ENCODE measurements at places on chromosomes 13 and 19.

DNA sequence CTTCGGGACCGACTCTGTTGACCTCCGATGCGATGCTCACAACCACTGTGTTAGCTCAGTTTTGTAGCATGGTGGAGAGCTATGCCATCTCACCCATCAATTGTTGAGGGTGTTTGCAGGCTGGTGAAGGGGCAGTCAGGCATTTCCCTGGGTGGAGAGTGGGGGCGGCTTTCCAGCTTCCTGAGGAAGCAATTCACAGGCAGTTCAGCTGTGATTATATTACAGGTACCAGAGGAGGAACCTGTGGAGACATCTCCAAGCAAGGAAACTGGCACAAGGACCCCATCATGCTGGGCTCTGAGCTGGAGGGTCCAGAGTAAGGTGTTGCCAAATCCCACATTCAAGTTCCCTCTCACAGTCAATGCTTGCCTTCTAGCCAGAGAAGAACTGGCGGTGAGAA is 166.0 kb upstream of the ZNF536 start:
- DNase-seq = no peak

DNA sequence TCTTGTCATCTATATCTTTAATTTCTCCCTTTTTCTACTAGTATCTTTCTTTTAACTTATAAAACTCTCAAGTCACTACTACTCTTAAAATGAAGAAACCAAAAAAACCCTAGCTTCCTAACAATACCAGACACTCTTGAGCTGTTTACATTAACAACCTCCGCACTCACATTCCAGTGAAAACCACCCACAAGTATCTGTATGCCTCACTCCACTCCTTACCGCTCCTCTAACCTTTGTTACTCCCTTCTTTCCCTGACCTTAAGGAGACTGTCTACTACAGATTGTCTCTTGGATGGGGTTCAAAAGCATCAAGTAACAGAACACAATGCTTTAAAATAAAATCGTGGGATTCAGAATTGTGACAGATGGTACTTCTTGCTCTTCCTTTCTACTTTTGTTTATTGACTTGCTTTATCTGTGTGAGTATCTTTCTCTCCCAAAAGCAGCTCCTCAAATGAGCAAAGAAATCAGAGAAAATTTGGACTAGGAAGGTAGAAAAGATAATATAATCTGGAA is 110.0 kb upstream of the FBXL3 start:
- DNase-seq = no peak

GRCh38 chr19:47464675-47465419 is 6.8 kb downstream of the SLC8A2 start:
- DNase-seq = no peak

- DNase-seq = no peak
Measured at GRCh38 chr13:59893266-59893665, 270.5 kb downstream of the DIAPH3 start.

DNA sequence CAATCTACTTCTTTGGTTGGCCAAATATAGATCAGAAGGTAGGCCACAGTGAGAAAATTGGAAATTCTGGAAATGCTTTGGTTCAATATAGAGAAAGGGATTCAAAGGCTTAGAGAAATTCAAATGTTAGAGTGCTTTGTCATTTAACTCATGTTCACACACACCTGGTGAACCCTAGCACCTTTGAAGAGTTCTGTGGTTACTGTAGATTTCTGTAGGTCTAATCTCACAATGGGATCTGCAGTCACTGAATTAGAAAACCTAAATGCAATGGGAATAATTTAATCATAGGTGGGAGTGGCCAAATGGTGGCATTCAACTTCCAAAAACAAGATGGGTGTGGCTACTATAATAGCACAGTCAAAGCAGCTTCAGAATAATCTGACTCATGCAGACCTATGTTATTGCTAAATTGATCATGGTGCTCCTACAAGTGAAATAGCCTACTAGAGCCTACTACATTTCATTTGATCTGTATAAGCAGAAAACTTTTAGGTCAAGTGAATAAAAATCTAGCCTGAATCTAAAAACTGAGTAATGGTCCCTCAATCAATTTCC is 1152.9 kb downstream of the PCDH9 start:
- no peak for DNase-seq

GRCh38 chr13:101624210-101624922 is 171.9 kb downstream of the ITGBL1 start:
- DNase-seq = no peak

- no peak for DNase-seq
Measured at GRCh38 chr13:80952158-80952557, 611.2 kb upstream of the SPRY2 start.

DNA sequence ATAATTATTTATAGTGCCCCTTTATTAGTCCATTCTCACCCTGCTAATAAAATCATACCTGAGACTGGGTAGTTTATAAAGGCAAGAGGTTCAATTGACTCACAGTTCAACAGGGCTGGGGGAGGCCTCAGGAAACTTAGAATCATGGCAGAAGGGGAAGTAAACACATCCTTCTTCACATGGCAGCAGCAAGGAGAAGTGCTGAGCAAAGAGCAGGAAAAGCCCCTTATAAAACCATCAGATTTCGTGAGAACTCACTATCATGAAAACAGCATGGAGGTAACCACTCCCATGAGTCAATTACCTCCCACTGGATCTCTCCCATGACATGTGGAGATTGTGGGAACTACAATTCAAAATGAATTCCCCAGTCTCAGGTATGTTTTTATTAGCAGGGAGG is 89.9 kb upstream of the STARD13 start:
- no peak for DNase-seq

DNA sequence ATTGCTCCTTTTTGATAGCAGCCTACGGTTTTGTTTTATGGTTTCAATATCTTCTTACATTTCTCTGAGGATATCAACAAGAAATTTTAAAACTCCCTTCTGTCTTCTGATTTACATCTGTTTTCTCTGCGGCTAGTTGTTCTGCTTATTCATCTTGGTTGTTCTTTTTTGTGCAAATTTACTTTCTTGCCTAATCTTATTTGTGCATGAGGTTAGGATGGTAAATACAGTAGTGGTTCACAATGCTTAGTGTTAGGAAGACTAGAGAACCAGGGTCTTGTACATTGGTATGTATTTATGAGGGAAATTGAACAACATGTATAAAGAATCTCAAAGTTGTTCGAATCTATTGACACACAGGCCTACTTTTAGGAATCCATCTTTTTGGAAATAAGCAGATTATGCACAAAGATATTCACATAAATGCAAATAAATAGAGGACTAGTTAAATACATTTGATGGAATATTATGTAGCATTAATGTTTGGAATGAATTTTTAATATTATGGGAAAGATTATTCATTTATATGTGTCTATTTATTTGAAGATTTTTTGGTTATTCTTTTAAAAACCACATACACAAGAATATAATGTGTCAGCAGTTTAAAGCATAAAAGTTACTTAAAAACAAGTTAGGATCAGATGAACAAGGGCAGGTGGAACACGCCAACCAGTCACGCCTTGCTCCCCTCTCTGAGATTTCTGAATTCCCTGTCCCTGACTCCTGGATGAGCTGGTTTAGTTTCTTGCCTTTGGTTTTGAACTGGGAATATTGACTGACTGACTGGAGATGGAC is 51.4 kb upstream of the RFC3 start:
- no peak for DNase-seq

DNA sequence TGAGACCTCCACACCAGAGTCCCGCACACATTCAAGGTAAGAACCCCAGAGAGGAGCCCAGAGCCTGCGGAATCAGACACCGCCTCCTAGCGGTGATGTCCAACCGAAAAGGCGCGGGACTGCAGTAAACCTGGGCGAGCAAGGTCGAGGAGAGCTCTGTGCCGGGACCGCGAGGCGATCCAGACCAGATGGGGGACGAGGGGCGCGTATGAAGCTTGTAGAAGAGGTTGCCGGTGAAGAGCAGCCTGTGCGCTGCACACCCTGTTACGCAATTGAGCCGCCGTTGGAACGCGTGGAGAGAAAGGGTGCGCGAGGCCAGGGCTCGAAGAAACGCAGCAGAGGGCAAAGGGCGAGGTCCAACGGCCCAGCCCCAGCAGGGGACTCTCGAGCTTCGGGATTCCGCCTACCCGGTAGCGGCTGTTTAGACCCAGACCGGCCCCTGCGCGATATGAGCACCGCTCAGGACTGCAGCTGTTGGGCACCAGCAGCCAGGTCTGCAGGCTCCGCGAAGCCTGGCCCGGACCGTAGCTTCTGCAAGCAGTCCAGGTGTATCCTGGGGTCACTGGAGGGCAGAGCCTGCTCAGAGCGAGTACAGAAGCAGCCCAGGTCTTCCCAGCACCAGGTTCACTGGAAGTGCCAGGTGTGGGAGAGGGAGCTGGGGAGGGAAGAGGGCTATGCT is 65.9 kb upstream of the ZNF599 start:
- no peak for DNase-seq

DNA sequence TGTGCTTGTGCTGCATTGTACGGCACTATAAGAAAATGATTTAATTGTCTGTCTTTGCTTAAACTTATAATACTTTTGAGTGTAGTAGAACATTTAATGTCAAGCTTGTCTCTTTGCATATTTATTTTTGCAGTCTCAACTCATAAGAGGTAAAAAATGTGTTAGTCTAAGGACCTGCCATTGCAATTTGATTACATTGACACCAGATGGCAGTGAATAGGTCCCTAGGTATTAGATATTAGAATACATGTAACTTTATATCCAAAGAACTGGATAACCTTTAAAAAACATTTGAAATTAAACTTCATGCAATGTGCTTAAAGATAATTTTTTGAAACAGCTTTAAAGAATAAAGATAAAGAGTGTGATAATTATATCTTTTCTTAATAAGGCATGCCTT is 1421.3 kb downstream of the OLFM4 start:
- no peak for DNase-seq

GRCh38 chr13:25775986-25776385 is 275.8 kb downstream of the SHISA2 start:
- no peak for DNase-seq

GRCh38 chr13:50033725-50034124 is 18.5 kb downstream of the KCNRG start:
- DNase-seq = no peak

GRCh38 chr13:19663416-19663979 is 30.0 kb downstream of the MPHOSPH8 start:
- DNase-seq = no peak

GRCh38 chr13:52112591-52112990 is 16.3 kb downstream of the NEK5 start:
- no peak for DNase-seq

GRCh38 chr19:56838024-56838908 is 2.3 kb downstream of the PEG3 start:
- DNase-seq = peak; percentile 39

DNA sequence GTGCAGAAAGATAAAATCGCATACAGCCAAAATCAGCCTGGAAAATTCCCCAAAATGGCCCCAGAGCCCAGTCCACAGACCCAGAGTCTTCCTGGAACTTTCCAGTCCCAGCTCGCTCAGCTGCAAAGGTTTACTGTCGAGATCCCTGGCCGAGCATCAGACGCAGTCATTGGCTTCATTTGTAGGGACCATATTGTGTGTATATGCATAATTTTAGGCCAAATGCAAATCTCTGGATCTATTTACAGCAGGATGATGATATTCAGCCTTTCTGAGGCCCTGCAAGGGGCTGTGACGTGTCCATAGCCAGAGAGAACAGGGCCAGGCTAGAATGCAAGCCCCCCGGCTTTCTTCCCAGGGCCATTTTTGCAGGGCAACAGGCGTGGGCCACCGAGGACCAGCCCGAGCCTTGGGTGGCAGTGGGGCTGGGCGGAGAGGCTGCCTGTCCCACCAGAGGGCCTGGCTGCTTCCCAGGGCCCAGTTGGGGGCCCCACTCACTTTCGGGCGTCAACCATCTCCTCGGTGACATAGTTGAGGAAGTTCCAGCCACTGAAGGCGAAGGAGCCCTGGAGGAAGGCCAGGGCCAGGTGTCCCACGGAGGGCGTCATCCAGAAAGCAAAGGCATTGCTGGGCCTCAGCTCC is 13.7 kb downstream of the SLC7A10 start:
- DNase-seq = no peak

GRCh38 chr19:43465468-43466120 is at the start of gene LYPD3:
TSS of gene LYPD3 (minus strand) at chr19:43465608. CDS start at chr19:43465571, 37 bp downstream.
- DNase-seq = no peak
